ENCODE measurements at places on chromosomes 13 and 19.

GRCh38 chr19:42253245-42254088, 1.5 kb downstream of the ERF start:
- DNase-seq = peak; percentile 28

GRCh38 chr13:98571955-98572662, 4.8 kb downstream of the STK24 start:
- no peak for DNase-seq

DNA sequence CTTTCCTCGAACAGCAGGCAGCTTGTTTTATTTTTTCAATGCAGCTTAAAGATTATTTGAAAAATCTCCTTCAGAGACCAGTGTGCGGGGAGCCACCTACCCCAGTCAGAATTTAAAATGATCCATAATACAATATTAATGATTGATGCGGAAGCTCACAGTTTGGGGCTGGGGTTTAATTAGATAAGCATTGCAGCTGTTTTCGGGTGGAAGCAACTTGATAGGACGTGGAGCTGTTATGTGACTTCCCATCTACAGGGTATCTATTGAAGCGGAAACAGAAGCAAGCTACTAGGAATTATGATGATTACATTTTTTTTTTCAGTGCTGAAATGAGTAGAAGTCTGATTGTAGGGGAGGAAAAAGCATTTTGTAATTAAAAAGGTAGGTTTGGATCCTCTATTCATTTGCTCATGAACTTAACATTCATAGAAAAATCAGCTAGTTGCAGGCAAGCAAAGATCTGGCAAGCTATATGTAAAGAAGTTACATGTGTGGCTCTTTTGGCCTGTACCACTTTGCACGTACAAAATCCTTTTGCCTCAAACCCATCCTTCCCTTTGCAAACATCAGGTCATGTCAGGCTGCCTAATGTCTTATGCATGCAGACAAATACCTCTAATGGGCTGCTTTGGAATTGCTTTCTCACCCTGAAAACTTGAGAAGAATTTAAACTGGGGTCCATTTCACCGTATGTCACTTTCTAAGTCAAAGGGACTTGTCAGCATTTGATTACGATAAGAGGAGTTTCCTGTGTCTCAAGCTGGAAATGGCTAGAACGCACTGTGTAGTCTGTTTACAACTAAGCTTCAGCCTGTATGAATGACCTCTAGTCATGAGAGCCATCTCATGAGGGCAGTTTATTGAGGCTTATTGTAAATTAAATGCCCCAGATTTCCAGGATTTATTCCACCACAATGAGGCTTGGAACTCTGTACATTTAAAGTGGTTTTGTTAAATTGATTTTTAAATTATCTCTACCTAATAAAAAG, 267.1 kb upstream of the TMTC4 start:
- DNase-seq = no peak

- no peak for DNase-seq
Observed at GRCh38 chr13:39818953-39819352, 163.5 kb downstream of the COG6 start.

DNA sequence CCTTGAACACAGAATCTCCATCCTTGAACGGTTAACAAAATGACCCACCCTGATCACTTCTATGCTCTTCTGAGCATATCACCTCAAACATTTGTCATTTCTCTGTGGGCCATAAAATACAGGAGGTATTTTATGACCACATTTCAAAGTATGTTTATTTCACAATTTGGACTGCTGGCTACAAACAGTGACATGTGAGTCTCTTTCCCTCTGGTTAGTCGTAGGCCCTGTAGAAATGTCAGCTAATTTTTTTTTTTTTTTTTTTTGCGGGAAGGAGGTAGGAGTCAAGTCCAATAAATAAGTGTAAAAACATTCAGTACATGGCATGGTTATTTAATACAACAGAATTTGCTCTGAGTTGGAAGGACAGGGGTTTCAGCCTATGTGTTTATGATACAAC, 70.7 kb downstream of the FOXO1 start:
- no peak for DNase-seq

GRCh38 chr19:52520013-52520412, 7.5 kb upstream of the ZNF808 start:
- DNase-seq = no peak

GRCh38 chr19:33628921-33629825, 7.4 kb downstream of the CHST8 start:
- no peak for DNase-seq

DNA sequence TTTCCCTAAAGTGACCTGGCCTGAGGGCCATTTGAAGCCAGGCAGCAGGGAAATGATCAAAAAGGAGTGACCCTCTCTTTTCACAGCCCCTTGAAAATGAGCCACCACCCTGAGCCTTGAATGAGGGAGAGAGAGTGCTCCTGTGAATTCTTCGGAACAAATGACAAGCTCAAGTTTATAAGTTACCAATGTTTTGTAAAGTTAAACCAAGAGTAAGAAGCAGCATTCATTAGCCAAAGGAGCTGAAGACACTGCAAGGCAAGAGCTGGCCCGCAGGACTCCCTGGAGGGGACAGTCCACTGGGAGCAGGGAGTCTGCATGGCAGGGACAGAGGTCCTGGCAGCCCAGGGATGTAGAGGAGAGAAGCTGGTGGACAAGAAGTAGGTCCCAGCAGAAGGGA, 16.7 kb upstream of the CCNP start:
- DNase-seq = no peak

GRCh38 chr19:33828266-33829075, 31.8 kb downstream of the KCTD15 start:
- no peak for DNase-seq

- DNase-seq = no peak
Observed at GRCh38 chr19:50661766-50662650, 12.8 kb downstream of the C19orf81 start.

GRCh38 chr19:45032421-45032820, 6.4 kb upstream of the CLASRP start:
- DNase-seq = no peak

- no peak for DNase-seq
Observed at GRCh38 chr13:95833126-95833525, 156.2 kb downstream of the DNAJC3 start.

GRCh38 chr19:50510121-50510670, 795 bp downstream of the JOSD2 start:
- DNase-seq = no peak

DNA sequence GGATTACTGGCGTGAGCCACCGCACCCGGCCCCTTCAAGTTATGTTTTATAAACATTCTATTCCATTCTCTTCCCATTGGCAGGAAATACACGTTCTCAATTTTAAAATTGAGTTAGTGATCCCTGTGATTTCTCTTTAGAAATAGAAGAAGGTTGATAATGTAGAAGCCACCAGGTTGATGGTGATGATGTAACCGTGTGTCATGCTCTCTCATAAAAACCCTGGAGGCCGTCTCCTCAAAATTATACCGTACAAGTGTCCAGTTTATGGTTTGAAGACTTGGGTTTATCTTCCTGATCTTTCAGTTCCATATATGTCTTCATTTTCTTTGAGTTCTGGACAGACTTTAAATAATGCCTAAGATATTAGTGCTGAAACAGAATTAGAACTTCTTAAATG, 32.2 kb downstream of the COG3 start:
- no peak for DNase-seq

GRCh38 chr13:109816808-109817203, 30.4 kb upstream of the IRS2 start:
- DNase-seq = no peak

- no peak for DNase-seq
Observed at GRCh38 chr13:49791711-49792549, 552 bp downstream of the KPNA3 start.

GRCh38 chr19:47641891-47642485, 33.1 kb downstream of the BICRA start:
- no peak for DNase-seq

DNA sequence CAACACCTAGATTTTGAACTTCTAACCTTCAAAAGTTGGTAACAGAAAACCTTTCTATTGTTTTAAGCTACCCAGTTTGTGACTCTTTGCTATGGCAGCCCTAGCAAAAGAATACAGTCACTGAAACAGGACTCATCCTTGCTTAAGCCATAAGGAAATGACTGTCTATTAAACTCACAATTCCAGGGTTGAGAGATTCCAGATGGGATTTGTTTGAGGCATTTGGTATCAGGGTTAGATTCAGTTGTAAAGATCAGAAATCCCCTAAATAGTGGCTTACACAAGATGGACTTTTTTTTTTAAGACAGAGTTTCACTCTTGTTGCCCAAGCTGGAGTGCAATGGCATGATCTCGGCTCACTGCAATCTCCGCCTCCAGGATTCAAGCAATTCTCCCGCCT, 41.1 kb upstream of the RGCC start:
- DNase-seq = no peak

DNA sequence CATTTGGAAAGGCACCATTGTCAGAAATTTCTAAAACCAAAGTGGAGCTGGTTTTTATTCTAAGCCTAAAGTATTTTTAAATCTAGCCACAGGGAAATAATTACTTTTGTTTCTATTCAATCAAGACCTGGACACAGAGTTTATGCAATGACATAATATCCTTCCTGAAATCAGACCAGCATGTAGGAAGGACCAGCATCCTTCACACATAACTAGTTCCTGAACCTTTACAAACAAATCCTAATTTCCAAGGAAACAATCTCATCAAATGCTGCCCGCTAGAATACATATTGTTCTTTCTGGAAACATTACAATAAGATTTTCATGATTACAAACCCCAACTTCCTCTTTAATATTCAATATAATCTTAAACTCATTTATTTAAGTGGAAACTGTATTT, 1.5 kb downstream of the STARD13 start:
- no peak for DNase-seq

DNA sequence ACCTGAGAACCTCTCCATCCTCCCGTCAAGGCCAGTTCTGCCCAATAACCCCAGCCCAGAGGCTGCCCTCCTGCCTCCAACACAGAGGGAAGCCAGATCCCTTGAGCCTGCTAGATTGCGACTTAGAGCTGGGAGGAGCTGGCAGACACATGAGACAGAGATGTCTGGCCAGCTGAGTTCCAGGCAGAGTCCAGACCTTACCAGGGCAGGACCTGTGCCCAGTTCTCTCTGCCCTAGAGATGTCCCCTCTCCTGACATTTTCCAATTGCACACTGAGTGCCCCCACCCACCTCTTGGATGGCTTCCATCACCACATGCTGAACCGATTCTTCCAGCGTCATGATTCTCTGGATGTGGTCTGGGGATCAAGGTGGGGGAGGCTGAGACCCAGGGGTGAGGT, 3.0 kb downstream of the HOOK2 start:
- DNase-seq = no peak

DNA sequence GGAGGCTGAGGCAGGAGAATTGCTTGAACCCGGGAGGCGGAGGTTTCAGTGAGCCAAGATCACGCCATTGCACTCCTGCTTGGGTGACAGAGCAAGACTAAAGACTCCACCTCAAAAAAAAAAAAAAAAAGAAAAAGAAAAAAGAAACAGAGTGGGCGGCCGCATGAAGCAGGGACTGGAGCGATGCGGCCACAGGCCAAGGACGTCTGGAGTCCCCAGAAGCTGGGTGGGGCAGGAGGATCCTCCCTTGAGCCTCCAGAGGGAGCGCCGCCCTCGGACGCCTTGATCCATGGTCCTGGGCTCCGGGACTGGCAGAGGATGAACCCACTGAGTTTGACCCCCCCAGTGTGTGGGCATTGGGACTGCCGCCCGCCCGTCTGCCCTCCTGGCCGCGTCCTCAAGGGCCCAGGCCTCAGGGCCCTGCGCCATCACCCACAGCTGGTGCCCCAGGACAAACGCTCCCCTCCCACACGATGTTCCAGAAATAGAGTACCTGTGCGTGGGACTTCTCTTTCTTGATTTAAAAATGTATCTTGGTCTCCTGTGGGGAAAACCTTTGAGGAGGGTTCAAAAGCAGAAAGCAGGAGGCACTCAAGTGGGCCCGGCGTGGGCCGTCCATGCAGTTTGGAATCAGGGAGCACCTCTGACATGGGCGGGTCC, 15.5 kb downstream of the BTBD2 start:
- DNase-seq = no peak

DNA sequence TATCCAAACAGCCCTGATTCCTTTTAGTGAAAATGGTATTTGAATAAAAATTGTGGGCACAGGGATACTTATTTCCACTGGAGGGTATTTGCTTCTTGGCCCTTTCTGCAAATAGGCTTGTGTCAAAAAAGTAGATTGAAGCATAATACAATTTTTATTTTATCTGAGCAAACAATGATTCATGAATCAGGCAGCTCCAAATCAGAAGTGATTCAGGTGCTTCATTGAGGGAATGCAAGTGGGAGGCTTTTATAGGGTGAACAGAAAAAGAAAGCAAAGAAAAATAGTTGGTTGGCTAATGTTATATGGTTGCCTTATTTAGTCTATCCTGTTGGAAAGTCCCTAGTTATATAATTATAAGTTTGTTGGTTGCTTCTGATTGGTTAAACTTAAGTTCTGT, 117.9 kb downstream of the ITGBL1 start:
- DNase-seq = no peak

DNA sequence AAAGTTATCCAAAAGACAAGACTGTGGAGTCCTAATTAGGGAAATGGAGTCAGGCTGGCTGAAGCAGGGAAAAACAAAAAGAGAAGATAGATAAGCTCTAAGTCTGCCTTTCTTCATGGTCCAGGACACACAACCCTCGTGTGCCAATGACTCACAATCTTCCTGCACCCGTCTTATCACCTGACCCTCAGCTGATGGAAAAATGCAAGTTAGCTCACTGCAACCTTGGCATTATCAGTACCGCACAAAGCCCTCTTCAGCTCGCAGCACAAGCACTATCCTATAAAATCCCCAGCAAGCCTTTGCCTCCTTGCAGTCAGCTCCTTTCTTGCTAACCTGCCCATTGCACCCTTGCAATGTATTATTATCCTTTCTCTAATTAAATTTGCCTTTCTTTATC, 4.3 kb downstream of the OR7A5 start:
- DNase-seq = no peak

DNA sequence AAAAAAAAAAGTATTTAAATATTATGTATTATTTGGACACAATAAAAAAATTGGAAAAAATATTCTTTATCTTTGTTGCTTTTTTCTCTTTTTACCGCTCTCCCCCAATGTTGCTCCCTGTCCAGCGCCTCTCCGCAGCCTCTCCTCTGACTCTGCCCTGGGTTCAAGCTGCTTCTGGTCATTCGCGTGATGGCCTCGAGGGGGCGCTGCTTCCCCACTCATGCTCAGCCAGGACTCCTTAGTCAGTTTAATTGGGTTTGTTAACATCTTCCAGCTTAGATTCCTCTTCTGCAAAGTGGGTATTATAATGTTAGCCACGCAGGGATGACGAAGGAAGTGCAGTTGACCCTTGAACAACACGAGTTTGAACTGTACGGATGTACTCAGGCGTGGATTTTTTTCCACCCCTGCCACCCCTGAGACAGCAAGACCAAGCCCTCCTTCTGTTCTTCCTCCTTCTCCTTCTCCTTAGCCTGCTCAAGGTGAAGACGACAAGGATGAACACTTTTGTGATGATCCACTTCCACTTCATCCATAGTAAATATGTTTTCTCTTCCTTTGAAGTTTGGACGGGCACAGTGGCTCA, 4.9 kb upstream of the NWD1 start:
- DNase-seq = no peak
